ENCODE measurements at places on chromosomes 4 and X. TPM values are rescaled to one million over a fixed set of nuclear protein-coding genes. Genes with fewer than 3 reads are reported as not detected.
A peak's percentile ranks its signal among the peaks of the same experiment; 100 is the strongest.

FGF2 gene
- 27.7 TPM for total RNA-seq

ITIH6 gene
- not detected for total RNA-seq

YIPF7 gene
- total RNA-seq, result 0.98 TPM

DNA sequence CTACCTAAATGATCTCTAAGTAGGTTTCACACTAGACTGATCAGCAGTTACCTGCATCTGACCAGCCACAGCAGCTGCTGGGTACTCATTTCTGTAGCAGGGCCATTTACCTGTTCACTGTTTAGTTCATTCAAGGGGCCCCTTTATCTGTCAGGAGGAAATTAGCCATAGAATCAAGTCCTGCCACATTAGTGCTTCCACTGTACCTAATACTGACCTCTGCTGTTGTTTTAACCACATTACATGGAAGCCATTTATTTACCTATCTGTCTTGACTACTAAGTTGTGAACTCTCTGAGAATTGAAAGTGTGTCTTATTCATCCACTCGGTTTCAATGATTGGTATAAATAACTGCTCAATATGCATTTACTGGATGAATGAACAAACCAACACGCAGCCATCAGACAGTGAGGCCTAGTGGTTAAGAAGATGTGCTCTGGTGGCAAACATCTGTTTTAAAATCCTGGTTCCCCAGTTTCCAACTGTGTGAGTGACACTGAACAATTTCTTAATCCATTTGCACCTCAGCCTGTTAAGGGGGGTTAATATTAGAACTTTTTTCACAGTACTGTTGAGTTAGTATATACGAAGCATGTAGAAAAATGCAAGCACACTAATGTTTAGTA lies 30.0 kb upstream of the ANXA5 start:
- DNase-seq, result peak; percentile 28

DNA sequence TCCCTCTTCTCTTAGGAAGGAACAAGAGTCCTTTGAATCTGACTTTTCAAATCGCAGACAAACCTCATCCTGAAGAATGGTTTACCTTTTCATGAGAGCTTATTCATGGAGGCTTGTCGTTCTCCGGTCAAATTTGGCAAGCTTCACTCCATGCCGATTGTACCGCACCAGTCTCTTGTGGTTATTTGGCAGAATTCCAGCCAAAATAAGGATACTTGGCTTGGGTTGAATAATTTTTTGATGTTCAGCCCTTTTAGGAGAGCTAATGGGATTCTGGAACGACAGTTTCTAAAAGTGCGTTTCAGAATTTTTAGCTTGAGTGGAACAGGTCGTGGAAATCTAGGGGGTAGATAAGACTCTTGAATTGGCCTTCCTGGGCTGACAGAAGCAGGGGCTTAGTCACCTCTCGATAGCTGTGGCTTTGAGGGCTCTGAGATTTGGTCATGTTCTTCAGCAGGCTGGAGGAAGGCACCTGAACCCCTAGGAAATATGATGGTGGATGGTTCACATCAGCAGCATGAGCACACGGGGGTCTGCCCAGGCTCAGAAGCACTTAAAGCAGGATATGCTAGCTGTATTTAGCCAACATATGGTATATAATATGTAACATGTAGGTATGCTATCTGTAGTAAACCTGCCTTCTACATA lies 1.5 kb downstream of the KLHL2 start:
- DNase-seq, result no peak

GRCh38 chr4:4618847-4619246 lies 77.0 kb upstream of the STX18 start:
- DNase-seq, result no peak

GRCh38 chr4:152843481-152844090 lies 63.8 kb downstream of the ARFIP1 start:
- no peak for DNase-seq

DNA sequence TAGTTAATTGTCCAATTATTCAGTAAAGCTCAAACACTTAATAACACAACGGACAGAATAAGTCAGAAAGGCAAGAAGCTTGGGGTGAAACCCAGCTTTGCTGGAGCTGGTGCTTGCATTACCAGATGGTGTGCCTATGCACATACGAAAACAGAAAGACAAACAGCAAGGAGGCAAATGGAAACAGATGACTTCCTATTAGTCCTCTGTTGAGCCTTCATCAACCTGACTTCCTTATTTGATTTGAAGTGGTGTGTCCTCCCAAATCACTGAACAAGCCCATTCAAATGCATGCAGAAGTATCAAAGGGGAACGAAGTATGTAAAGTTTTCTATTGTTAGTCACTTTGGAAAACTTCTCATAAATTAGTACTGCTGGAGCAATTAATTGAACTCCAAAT lies 166.2 kb downstream of the ATP10D start:
- DNase-seq, result no peak

- no peak for DNase-seq
These were observed 33.0 kb downstream of the GALNTL6 start for GRCh38 chr4:171846232-171846631.
